ENCODE measurements at places on chromosomes 11 and 22.

DNA sequence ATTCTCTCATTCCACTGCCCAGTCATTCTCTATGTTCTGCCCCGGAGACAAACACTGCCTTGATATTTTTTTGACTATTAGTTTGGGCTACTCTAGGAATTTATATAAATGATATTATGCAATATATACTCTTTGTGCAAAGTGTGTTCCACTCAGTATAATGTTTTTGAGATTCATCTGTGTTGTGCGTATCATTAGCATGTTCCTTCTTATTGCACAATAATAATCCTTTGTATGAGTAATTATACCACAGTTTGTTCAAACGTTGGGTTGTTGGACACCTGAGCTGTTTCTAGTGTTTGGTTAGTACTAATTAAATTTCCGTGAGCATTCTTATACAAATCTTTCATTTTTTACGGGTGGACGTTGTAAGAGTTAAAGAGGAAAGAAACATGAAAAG is 390.6 kb downstream of the GUCY1A2 start:
- no peak overlapping the region for H3K4me3 ChIP-seq
- no peaks in the 10 kb centered on the region for H3K4me1 ChIP-seq
- DNase-seq, result no peak
- no peaks in the 10 kb centered on the region for H3K27me3 ChIP-seq

GRCh38 chr22:44245867-44246266 is 65.1 kb downstream of the PARVG start:
- H3K27me3 ChIP-seq, result no peaks in the 10 kb centered on the region
- H3K4me1 ChIP-seq, result no peaks in the 10 kb centered on the region
- no peaks in the 10 kb centered on the region for H3K36me3 ChIP-seq
- DNase-seq, result no peak
- no peak overlapping the region for H3K4me3 ChIP-seq
- no peak overlapping the region for H3K27ac ChIP-seq

GRCh38 chr11:235609-235996 is 539 bp downstream of the SIRT3 start:
- peak overlapping the region; percentile 87 for H3K27ac ChIP-seq
- peak overlapping the region; percentile 87 for H3K4me3 ChIP-seq
- H3K27me3 ChIP-seq, result no peaks in the 10 kb centered on the region

DNA sequence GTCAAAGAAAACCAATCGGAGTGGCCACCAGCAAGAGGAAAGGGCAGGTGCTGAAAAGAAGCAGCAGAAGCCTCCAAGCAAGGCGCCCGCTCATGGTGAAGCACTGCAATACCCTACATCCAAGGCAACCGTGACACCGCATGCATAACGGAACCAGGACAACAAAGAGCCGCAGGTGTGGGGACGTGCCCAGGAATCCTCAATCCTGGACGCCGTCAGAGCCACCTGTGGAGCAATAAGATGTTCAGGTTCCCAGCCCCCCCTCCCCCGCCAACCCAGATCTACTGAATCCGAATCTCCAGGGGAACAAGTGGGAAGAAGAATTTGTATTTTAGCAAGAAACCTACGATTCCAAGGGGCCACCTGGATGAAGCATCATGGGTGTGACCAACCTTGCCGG is 70.8 kb downstream of the SHANK2 start:
- no peak overlapping the region for H3K4me3 ChIP-seq
- H3K27me3 ChIP-seq, result no peaks in the 10 kb centered on the region
- no peaks in the 10 kb centered on the region for H3K36me3 ChIP-seq
- DNase-seq, result no peak
- no peak overlapping the region for H3K27ac ChIP-seq

DNA sequence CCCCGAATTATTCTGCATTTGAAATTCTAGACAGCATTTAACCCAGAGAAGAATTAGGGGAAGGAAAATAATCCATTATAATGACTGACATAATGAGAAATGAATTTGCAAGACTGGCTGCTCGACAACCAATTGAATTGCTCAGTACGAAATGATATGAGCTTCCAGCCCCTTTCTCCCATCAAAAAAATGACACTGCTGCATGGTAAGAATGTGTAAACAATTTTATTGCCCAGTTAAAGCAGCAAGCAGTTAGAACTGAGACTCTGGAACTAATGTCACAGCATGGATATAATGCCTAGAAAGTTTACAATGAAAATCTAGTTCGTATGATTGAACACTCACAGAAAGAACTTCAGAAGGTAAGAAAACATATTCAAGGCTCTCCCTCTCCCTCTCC is 24.7 kb upstream of the PCF11 start:
- no peaks in the 10 kb centered on the region for H3K4me1 ChIP-seq
- H3K36me3 ChIP-seq, result no peaks in the 10 kb centered on the region
- no peak overlapping the region for H3K27ac ChIP-seq
- H3K27me3 ChIP-seq, result no peaks in the 10 kb centered on the region
- DNase-seq, result no peak

DNA sequence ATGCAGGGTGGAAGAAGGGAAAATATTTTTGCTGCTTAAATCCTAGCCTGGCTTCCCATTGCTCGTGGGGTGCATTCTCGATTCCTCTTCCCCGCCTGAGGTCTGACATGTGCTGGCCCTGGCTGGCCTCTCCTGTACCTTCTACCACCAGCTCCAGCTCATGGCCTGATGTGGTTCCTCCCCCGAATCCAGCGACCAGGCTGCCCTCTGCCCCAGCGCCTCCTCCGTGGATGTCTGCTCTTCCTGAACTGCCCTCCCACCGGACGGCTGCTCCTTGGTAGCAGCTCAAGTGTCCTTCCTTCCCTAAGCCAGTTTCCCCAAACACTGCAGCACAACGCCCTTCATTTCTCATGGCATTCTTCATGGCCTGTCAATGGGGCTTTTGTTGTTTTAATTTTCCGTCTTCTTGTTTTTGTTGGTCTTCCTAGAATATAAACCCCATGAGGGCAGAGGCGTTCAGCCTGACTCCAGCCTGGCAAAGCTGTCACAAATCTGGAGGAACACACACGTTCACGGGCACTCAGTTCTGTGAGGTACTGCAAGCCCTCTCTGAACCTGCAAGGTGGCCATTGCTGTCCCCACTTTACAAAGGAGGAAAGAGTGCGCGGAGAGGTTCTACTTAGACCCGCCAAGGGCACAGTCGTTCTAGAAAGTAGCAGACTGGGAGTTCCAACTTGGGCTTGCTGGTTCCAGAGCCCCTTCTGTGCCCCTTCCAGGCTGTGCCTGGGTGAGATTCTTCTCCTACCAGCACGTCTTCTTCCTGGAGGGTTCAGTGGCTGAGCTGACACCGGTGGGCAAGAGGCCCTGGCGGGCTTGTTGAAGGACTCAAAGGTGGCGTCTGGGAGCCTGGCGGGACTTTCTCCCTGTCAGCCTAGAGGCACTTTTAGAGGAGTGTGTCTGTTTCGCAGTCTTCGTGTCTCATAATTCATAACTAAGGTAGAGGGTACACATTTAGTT is 953 bp upstream of the LRP5 start:
- peak overlapping the region; percentile 74 for H3K4me3 ChIP-seq
- no peaks in the 10 kb centered on the region for H3K36me3 ChIP-seq
- peak overlapping the region; percentile 43 for H3K27ac ChIP-seq
- no peak for DNase-seq
- H3K4me1 ChIP-seq, result peaks cover 21% of the 10 kb centered on the region
- H3K27me3 ChIP-seq, result no peaks in the 10 kb centered on the region

DNA sequence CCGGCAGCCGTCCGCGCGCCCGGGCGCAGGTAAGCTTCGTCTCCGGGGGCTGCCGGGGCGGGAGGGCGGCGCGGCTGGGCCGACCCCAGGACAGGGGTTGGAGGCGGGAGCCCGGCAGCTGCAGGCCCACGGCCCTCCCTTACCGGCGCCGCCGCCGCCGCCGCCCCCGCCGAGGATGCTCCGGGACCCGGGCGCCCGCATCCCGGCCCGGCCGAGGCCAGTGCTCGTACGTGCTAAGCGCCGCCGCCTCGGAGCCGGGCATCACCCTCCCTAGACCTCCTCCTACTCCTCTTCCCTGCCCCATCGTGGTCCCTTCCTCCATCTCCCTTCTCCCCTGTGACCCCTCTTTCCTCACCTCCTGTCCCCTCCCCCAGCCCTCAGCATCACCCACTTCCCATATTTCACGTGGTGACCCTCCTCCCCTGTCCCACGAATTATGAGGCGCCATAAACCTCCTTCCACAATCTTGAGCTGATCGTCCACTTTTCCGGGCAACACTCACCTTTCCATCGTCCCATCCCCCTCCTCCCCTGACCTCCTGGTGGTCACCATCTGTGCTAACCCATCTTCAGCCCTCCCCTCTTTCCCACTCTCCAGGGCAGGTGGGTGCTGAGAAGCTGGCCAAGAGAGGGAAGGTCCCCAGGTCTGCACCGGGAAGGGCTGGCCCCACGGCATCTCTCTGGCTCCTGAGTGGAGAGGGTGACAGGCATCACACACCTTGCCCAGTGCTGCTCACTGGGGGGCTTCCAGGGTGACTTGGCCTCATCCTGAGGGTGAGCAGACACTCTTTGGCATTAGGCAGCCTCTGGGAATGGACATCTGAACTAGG is 612 bp downstream of the ASPHD2 start:
- no peak for DNase-seq
- peaks cover 15% of the 10 kb centered on the region for H3K4me1 ChIP-seq
- H3K4me3 ChIP-seq, result peak overlapping the region; percentile 52
- H3K27me3 ChIP-seq, result no peaks in the 10 kb centered on the region

DNA sequence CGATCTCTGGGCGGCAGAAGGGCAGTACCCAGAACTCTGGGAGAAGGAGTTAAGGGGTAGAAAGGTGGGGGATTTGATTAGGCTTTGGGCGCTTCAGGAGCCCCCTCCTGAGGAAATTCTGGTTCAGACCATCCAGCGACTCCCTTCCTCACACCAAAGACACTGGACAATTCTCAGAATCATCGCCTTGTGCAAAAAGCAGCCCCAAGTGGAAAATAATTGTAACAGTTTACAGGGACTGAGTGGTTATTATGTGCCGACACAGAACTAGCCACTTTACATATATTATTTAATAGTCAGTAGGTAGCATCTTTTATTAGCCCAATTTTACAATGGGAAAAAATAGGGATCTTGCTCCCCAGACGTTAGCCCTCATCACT is 662 bp upstream of the TRIM3 start:
- peak overlapping the region; percentile 91 for H3K27ac ChIP-seq
- H3K4me3 ChIP-seq, result peak overlapping the region; percentile 60
- peaks cover 10% of the 10 kb centered on the region for H3K36me3 ChIP-seq
- H3K27me3 ChIP-seq, result no peaks in the 10 kb centered on the region
- peaks cover 48% of the 10 kb centered on the region for H3K4me1 ChIP-seq
- no peak for DNase-seq

GRCh38 chr22:32208681-32209080 is 3.8 kb upstream of the RFPL2 start:
- H3K4me1 ChIP-seq, result no peaks in the 10 kb centered on the region
- no peak for DNase-seq
- H3K4me3 ChIP-seq, result no peak overlapping the region
- no peak overlapping the region for H3K27ac ChIP-seq
- no peaks in the 10 kb centered on the region for H3K36me3 ChIP-seq

DNA sequence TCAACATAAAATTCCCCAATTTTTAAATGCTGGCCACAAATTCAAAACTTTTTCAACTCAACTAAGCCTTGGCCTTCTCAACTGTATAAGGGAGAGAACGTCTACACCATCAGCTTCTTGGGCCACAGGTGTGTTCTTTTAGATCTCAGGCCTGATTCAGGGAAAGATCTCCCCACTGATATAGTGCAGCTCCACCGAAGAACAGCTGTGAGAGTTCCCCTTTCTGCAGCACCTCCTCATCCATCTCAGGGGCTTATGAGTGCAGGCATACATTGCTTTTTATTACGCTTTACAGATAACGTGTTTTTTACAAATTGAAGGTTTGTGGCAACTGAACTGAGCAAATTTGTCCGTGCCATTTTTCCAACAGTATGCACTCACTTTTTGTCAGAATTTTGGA is 8.0 kb upstream of the CD82 start:
- DNase-seq, result no peak
- no peak overlapping the region for H3K4me3 ChIP-seq
- H3K36me3 ChIP-seq, result no peaks in the 10 kb centered on the region
- H3K27ac ChIP-seq, result no peak overlapping the region
- peaks cover 46% of the 10 kb centered on the region for H3K4me1 ChIP-seq

- H3K27me3 ChIP-seq, result no peaks in the 10 kb centered on the region
- DNase-seq, result no peak
- H3K36me3 ChIP-seq, result no peaks in the 10 kb centered on the region
- H3K4me1 ChIP-seq, result peaks cover 57% of the 10 kb centered on the region
Observed at GRCh38 chr22:23183061-23183698, 2.9 kb downstream of the BCR start.

DNA sequence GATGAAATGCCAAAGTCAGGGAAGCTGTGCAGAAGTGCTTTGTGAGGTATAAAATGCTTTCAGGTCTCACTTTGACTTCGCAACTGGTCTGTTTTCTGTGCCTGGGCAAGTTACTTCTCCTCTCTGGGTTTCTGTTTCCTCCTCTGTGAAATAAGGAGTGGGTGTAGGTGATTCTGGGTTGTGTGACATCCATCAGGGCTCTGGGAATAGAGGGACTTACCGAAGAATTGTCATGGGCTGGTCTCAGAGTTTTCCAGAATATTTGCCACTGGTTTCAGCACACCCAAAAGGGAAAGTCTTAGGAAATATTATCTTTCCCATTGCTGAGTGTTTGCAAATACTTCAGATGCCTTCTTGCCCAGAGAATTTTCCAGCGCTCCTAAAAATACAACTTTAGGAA is 118.4 kb downstream of the KIAA1671 start:
- H3K36me3 ChIP-seq, result peaks cover 32% of the 10 kb centered on the region
- no peak overlapping the region for H3K4me3 ChIP-seq
- H3K4me1 ChIP-seq, result peaks cover 8% of the 10 kb centered on the region

DNA sequence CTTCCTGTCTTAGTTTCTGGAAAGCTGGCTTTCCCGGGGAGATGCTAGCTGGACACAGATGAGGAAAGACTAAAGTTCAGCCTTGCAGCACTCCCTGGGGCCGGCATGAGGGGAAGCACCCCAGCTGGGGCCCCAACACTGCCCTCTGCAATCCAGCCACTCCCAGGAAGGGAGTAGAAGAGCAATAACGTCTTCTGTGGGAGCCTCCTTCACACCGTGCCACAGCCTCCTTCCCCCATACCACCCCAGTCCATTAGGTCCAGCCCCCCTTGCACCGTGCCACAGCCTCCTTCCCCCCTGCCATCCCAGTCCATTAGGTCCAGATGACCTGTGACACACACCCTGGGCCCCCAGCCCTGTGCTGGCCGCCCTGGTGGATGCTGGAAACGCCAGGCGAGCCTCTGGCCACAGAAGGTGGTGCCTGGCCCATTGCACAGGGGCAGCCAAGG is 44.1 kb upstream of the PRDM11 start:
- no peaks in the 10 kb centered on the region for H3K36me3 ChIP-seq
- no peak for DNase-seq
- H3K4me3 ChIP-seq, result no peak overlapping the region
- peaks cover 29% of the 10 kb centered on the region for H3K27me3 ChIP-seq
- peaks cover 13% of the 10 kb centered on the region for H3K4me1 ChIP-seq

DNA sequence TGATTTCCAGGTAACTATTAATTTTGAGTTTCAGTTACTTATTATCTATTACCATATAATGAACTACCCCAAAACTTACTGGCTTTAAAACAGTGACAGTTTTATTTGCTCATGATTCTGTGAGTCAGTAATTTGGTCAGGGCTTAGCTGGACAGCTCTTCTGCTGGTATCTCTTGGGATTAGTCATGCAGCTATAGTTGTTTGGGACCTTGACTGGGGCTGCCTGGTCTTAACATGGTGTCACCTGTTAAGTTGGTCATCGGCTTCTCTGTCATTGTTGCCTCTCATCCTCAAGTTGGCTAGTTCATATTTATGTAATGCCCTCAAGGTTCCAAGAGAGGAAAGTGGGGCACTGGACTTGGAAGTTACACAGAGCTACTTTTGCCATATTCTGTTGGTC is 177.5 kb downstream of the TMEM135 start:
- H3K36me3 ChIP-seq, result no peaks in the 10 kb centered on the region
- H3K4me1 ChIP-seq, result no peaks in the 10 kb centered on the region
- H3K27me3 ChIP-seq, result no peaks in the 10 kb centered on the region
- no peak for DNase-seq
- no peak overlapping the region for H3K4me3 ChIP-seq

- no peaks in the 10 kb centered on the region for H3K4me1 ChIP-seq
- no peak overlapping the region for H3K27ac ChIP-seq
- no peak for DNase-seq
- no peaks in the 10 kb centered on the region for H3K27me3 ChIP-seq
- H3K4me3 ChIP-seq, result no peak overlapping the region
Observed at GRCh38 chr11:121095561-121095960, 5.5 kb upstream of the TECTA start.

All from esophagus squamous epithelium (tissue), 5 donors.